ENCODE measurements at places on chromosomes 12 and 14. TPM values are rescaled to one million over a fixed set of nuclear protein-coding genes. Genes with fewer than 3 reads are reported as not detected.

The BORCS5 gene
- total RNA-seq: 10.0 TPM

The DACT1 gene
- total RNA-seq: 0.42 TPM

The STXBP6 gene
- total RNA-seq: 2.0 TPM

The FGF6 gene
- total RNA-seq: not detected

The JDP2 gene
- total RNA-seq: 40.9 TPM

The NGB gene
- not detected for total RNA-seq

The MYO1H gene
- total RNA-seq: not detected

The BTBD6 gene
- 44.7 TPM for total RNA-seq

The KRT77 gene
- not detected for total RNA-seq

The OTX2 gene
- total RNA-seq: not detected

The NAV3 gene
- 13.7 TPM for total RNA-seq

The PAH gene
- total RNA-seq: not detected

The PPP1R36 gene
- total RNA-seq: not detected

The INHBC gene
- not detected for total RNA-seq

The ADAMTS20 gene
- not detected for total RNA-seq
